Inflammatory macrophage treated with lipopolysaccharide for 4 hours (primary cell): ENCODE measurements at places on chromosomes 7 and 10.

DNA sequence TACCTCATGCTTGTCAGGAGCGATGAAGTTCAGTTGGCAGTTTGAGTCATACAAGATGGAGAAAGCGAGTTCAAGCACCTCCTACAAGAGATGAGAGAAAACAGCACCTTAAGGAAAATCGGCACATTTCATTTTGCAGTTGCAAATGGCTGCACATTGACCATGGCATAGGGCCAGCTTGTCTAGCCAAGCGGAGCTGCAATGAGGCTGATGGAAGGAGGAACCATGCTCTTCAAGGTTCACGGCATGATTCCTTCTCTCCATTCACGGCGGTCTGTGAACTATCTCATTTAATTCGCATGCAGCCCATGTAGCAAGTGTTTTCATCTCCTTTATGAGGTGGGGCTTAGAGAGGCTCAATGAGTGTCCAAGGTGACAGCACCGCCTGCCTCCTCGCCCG lies 137.4 kb upstream of the AOAH start:
- DNase-seq = no peak

GRCh38 chr7:69338144-69338543 lies 260.1 kb upstream of the AUTS2 start:
- DNase-seq = no peak

GRCh38 chr7:158280448-158281144 lies 307.0 kb downstream of the PTPRN2 start:
- DNase-seq = no peak

DNA sequence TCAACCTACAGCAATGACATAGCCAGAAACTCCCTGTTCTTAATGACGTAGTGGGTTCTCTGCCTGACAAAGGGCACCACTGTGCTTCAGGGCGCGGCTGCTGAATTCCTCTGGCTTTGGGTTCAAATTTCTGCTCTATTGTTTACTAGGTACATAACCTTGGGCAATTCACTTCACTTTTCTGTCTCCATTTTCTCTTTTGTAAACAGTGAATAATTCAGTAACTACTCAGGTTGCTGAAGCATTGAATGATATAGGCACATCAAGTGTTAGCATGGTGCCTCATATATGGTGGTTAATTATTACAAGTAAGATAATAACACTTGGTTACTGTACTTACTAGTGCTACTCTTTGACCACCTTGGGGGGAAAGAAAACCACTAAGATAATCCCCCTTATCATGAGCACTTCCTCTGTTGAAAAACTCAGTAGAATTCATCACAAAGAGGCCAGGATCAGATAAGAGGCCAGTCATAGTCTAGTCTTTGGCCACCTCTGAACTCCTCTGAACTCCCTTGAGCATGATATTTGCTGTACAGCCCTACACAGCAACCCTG lies 92.0 kb upstream of the AHR start:
- DNase-seq = no peak

- peak; percentile 5 for DNase-seq
Observed at GRCh38 chr7:69992938-69993337, 394.7 kb downstream of the AUTS2 start.

DNA sequence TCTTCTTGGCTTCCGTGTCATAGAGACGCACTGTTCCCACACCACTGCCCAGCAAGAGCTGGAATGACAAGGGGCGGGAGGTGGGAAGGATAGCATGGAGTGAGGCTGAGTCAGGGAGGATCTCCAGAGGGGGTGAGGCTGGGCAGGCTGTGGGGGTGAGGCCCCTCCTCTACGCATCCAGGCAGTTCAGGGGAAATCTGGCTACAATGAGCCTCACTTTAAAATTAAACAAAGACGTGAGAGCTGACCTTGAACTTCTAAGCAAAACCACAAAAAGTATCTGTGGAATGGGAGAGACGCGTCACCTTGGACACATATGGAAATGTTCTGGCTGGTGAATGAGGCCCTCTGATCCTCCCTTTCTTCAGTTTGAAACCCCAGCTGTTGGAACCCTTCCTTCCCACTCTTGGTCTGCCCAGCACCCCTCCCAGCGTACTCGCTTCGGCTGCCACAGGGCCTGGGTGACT lies 17.7 kb downstream of the WDR91 start:
- DNase-seq = no peak

DNA sequence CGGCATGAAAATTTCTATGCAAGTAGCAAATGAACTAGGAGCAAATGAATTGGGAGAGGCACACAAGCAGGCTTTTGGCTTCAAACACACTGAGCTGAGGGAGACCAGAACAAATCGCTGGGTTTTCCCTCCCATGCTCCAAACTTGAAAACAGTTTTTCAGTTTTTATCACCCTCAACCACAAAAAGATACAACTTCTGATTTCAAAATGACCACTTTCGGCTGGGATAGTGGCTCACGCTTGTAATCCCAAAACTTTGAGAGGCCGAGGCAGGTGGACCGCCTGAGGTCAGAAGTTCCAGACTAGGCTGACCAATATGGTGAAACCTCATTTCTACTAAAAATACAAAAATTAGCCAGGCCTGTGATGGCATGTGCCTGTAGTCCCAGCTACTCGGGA lies 9.0 kb upstream of the CHUK start:
- no peak for DNase-seq

DNA sequence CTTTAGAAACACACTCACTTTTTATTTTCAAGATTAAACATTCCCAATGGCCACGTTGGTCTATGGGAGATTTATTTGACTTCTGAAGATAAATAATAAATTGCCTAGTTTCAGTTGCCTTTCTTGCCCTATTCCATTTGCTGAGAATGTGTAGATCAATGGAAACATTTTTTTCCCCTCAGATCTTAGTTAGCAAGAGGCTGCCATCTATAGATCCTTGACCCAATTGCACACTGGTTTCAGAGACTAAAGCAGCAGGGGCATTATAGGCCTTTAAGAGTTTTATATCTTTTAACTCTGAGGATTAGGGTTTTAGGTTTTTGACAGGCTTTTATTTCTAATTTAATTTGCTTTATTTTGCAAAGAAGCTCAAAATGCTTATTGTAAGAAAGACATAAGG lies 163.2 kb upstream of the GPR26 start:
- peak; percentile 15 for DNase-seq

GRCh38 chr7:135825406-135825805 lies 76.8 kb upstream of the FAM180A start:
- no peak for DNase-seq

- no peak for DNase-seq
Observed at GRCh38 chr7:131932271-131932670, 375.8 kb upstream of the PODXL start.

DNA sequence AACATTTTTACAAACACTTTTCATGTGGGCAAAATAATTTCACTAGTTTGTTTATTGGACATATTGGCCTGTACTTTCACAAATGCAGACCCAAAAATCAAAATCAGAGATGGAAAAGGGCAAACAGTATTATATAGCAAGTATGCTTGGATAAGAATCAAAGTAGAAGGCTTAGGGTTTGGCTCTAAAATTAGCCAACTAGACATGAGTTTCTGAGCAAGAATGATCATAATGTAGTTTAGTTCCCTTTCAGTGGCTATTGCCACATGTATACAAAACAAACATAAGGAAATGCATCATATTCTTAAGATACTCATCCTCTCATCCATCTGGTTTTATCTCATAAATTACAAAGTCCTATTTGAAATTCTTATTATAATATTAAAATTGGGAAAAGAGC lies 132.5 kb downstream of the IMMP2L start:
- peak; percentile 28 for DNase-seq

DNA sequence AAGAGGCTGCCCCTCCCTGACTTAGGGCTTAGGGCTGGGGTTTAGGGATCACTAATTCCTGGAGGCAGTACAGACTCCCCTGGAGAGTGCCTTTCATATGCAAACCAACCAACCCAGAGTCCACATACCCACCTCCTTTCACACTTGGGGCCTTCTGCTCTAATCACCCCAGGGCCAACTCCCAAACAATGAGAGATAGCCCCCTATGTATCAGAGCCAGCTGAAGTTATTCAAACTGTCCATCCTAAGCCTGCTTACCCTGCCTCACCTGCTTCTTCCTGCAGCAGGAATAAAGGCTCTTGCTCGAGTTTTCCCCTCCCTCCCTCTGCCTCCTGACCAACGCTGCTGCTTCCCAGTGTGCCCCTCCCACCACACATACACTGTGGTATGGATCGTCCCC lies 51.8 kb upstream of the SLC35G1 start:
- DNase-seq = no peak

GRCh38 chr7:55065511-55066229 lies 46.9 kb downstream of the EGFR start:
- DNase-seq = no peak

GRCh38 chr7:5514440-5515035 lies 90.9 kb upstream of the TNRC18 start:
- DNase-seq = no peak

DNA sequence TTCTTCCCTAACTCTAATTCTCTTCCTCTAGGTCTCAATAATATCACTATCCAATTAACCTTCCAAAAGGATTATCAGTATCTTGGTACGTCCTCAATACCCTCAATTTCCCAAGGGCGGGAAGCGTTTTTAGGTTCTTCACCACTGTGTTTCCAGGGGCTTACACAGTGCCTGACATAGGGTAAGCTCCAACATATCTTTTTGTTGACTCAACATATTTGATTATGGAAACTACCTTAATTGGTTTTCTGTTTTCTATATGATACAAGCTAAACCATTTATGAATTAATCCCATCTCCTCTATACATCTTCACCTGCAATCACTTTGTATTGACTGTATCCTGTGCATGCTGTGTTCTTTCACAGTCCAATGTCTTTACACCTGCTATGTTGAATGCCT lies 987.3 kb downstream of the GRID1 start:
- no peak for DNase-seq

DNA sequence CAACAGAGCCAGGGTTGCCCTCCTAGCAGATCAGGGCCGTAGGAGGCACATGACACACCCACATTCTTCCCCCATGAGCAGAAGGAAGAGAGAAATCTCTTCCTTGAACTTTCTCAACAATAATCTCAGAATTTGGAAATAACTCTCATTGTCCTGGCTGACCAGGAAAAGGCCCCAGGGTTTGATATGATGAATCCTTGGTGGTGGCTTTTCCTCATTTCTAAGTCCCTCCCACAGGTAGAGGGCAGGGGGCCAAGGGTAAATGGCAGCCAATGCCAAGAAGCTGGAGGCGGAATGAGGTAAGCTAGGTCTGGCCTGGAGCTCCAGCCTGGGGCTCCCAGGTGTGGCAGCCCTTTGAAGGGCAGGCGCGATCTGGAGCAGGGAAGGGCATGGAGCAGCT lies 67.8 kb downstream of the GRB10 start:
- no peak for DNase-seq

- DNase-seq = no peak
Observed at GRCh38 chr10:3393958-3394357, 221.4 kb upstream of the PITRM1 start.

- DNase-seq = no peak
Observed at GRCh38 chr10:123102673-123103072, 33.1 kb upstream of the HMX3 start.

DNA sequence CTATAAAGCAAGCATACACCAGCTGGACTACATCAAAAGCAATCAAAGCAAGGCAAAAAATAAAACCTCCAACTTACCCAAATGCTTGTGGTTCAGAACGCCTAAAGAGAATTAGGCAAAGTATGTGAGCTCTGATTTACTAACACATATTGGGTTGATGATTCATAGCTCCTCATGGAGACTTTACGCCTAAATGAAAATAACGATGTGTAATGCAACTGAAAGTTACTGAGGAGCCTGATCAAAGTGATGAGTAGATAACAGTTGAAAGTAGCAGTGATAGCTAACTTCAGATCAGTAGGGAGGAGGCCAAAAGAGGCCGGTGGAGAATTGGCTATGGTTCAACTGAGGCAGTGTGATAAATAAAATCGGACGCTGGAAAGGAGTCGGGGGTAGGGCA lies 85.0 kb downstream of the MPP7 start:
- no peak for DNase-seq

DNA sequence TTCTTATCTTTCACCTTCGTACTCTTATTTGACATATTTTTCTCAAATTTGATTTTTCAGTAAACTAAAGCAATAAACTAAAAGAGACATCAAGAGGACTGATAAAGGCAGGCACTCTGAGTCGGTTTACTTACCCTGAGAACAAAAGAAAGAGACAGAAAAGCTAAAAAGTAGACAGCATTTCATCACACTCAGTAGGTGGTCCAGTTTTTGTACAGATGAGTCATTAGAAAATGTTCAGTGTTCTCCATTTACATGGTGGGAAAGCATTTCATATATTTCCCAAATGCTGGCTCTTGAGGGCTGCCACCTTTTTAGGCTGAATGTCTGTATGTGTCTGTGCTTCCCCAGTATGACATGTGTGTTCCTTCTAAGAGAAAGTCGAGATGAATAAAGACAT lies 52.7 kb downstream of the NHLRC2 start:
- DNase-seq = no peak

DNA sequence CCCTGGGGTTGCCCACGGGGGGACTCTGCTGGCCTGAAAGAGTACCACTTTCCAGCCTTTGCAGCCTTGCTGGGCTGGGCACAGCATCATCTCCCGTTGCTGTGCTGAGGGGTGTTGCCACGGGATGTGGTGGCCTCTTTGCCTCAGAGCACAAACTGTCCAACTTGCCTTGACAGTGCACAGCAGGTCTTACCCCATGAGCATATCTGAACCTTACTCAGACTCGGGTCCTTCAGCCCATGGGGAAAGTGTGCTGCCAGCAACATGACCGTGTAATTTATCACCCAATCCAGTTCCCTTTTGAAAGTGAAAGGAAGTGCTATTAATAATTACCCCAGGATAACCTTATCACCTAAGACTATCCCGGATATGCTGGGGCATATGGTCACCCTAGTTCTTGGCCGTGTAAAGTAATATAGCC lies 46.8 kb downstream of the TBXAS1 start:
- DNase-seq = peak; percentile 88

- no peak for DNase-seq
Observed at GRCh38 chr7:14092331-14092730, 102.9 kb upstream of the ETV1 start.

- DNase-seq = no peak
Observed at GRCh38 chr10:125557311-125557710, 125.7 kb downstream of the TEX36 start.

GRCh38 chr10:59077855-59078254 lies 98.6 kb upstream of the PHYHIPL start:
- no peak for DNase-seq

DNA sequence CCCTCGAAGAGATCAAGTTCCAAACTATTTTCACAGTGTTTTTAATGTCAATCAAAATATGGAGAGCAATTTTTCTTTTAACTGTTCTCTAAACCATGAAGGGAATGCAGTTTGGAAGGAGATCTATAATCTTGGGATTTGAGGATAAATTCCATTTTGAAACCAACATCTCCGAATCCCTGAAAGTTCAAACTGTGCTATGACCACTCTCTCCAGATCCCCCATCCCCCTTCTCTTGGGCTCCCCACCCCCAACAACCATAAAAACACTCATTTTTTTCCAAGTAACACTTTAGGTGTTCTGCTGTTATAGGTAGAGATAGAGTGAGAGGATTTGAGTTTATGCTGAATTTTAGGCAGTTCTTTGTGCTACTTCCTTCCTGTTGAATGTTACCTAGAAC lies 1.7 kb downstream of the CALD1 start:
- DNase-seq = no peak
